ENCODE measurements at places on chromosomes 12 and 14.

GRCh38 chr12:110102255-110102654 is 21.9 kb upstream of the IFT81 start:
- no peak for DNase-seq

DNA sequence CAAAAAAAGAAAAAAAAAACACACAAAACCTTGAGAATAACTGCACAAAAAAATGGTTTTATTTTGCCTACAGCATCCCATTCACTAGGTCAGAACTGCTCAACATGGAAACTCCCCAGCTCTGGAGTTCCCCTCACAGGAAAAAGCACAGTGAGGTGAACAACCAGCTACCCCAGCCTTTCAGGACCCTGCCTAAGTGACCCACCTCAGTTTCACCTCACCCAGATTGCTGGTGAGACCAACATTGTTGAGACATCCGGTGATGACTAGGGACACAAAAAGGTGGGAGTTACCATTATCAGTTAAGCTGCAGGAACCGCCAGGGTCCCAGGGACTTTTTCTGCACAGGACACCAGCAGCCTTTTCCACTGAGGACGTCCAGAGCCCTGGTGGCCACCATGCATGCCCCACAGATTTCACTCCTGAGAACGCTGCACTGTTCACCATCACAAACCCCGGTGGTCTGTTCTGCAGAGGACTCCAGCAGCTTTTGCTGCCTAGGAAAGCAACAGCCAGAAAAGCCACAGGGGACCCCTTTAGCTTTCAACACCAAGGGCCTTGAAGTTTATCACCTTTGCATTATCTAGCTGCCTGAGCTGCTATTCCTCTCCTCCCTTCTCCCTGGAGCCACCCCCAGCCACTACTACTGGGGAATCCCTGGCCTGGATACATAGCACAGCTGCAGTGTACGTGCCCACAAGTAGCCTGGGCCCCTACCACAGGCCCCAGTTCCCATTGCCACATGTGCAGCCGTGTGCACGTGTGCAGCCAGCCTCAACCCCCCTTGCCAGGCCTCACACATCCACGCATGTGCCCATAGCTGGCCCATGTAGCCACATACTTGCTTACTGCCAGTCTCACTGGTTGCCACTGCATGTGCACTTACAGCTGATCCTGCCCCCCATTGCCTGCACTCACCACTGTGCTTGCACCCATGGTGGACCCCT is 62.5 kb upstream of the FAR2 start:
- DNase-seq = no peak

- DNase-seq = no peak
Observed at GRCh38 chr14:32087907-32088306, 10.8 kb downstream of the ARHGAP5 start.

GRCh38 chr12:110281549-110282299 is 677 bp downstream of the ATP2A2 start:
- peak; percentile 35 for DNase-seq

DNA sequence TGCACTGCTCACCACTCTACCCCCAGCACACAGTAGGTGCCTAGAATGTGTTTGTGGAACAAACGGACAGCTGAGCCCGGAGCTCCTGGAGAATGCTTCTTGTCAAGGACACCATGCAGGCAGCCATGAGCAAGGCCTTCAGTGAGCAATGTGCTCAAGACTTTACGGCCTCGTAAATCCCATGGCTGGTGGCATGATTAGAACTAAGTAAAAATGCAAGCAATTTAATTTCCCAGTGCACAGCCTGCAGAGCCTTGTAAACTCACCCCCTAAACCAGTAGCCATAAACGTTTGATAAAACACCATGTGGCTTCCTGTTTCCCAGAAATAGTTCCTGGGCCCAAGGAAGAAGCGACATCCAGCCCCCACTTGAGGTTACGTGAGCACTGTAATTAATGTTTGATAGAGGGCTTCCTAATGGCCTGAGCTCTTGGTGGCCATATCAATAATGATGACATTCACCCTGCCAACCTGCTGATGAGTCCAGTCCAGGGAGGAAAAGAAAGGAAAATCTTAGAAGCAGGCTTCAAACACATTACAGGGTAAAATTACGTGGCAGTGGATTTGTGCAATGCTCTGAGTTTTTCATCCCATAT is 36.4 kb upstream of the FICD start:
- DNase-seq = no peak

GRCh38 chr14:69235708-69236107 is 24.2 kb upstream of the GALNT16 start:
- DNase-seq = no peak

DNA sequence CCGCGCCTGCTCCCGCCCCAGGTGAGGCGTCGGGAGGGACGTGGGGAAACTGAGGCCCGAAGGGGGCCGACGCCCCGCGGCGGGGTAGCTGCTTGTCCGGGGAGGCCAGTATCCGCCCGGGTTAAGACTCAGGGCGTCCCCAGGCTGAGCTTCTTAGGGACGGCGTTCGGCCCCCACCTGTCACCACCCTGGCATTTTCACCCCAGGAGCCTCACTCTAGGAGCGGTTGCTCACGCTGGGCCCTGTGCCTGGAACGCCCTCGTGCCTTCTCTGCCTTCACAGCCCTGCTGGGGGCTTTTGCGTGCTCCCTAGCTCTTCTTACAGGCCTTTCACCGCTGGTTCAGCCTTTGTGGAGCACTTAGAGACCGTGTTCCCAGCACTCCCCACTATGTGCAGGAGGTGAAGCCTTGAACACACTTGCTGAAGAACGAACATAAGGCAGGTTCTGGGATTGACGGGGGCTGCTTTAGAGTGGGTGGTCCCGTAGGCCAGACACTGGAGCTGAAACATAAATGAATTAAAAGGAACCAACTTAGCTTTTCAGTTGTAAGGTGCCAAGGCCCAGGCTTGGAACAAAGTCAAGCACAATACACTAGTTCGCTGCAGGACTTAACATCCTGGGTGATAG is 601 bp downstream of the ZNF839 start:
- peak; percentile 35 for DNase-seq

GRCh38 chr12:46617167-46617566 is 208.6 kb downstream of the SLC38A4 start:
- peak; percentile 22 for DNase-seq

- no peak for DNase-seq
Observed at GRCh38 chr12:96308881-96309280, 91.4 kb downstream of the CDK17 start.

- DNase-seq = no peak
Observed at GRCh38 chr12:87779858-87780498, 249.2 kb downstream of the C12orf50 start.

GRCh38 chr14:20415782-20416206 is 2.5 kb upstream of the TEP1 start:
- no peak for DNase-seq

DNA sequence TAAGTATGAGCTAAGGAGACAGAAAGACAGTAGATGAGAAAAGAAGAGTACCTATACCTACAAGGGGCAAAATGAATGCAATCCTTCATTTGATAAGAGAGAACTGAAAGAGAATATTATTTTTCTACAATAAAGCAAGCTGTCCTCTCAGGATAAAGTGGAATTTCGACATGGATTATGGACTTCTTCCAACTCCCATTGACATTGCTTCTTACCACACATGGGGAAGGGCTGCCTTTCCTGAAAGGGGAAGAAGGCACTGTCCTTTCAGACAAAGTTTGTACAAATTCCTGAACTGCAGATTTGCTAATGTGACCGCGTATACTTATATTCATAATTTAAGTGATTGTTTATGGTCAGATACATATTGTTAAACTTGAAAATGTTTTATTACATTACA is 4.3 kb upstream of the HEBP1 start:
- no peak for DNase-seq
